ENCODE measurements at places on chromosomes 16 and 17. TPM values are rescaled to one million over a fixed set of nuclear protein-coding genes. Genes with fewer than 3 reads are reported as not detected.

DNA sequence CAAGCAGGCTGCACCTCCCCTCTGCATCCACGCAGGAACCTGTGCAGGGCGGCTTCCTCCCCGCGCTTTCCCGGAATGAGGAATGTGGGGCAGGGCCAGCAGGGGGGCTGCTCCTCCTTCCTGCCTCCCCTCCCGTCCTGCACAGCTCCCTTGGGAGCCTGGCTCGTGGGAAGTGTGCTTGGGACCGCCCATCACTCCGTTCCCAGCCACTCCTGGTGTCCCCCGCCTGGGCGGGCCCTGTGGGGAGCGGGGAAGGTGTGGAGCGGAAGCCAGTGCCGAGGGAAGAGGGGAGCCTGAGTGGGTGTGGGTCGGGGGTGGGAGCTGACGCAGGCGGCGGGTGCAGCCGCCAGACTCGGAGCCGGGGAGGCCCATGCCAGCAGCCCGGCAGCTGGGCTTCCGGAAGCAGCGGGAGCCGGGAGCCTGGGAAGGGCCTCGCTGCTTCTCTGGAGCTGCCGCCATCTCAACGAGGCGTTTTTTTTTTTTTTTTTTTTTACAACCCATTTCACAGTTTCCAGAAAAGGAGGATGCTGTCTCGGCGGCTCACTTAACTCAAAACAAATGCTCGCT lies 24.1 kb downstream of the BAHCC1 start:
- no peak for DNase-seq
- H3K4me3 ChIP-seq = no peak overlapping the region
- H3K27ac ChIP-seq = peak overlapping the region; percentile 67
- H3K4me1 ChIP-seq = no peaks in the 10 kb centered on the region
- H3K27me3 ChIP-seq = no peaks in the 10 kb centered on the region
- no peaks in the 10 kb centered on the region for H3K36me3 ChIP-seq

The DVL2 gene
- 24.5 TPM for total RNA-seq

DNA sequence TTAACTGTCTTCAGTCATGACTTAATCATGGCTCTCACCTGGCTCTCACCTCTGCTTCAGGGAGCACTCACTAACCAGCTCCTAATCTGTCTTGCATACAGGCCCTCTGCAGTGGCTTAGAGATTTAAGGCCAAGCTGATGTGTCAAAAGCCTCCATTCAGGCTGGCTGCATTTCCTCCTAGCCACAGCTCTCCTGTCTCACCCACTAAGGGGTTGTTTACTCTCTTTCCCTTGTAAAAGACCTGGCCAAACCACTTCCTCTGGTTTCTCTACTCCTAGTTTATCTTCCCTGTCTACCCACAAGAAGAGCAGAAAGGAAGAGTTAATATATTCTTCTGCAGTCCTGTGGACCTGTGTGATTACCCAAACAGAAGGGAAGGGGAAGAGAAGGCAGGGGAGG lies 9.3 kb upstream of the ASIC2 start:
- DNase-seq = no peak
- H3K27me3 ChIP-seq = no peaks in the 10 kb centered on the region
- no peaks in the 10 kb centered on the region for H3K4me1 ChIP-seq
- H3K27ac ChIP-seq = no peak overlapping the region
- H3K36me3 ChIP-seq = no peaks in the 10 kb centered on the region

The SCGB1C2 gene
- total RNA-seq = not detected

DNA sequence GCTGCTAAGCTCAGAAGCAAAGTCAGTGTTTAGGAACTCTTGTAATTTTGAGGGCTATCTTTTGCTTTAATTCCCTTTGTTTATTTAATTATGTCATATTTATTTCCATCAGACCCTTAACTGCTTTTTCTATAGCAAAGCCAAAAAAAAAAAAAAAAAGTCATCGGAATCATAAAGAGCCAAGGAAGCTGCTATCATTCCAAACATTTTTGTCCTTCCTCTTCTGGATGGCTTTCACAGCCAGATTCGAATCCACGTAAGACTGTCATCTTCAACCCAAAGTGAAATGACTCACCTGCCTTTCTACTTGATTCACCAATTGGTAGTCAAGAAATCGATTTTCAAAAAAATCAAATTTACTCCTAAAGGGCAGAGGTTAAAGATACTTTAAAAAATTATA lies 38.4 kb downstream of the WIPI1 start:
- H3K4me1 ChIP-seq = no peaks in the 10 kb centered on the region
- peaks cover 22% of the 10 kb centered on the region for H3K36me3 ChIP-seq
- H3K27me3 ChIP-seq = no peaks in the 10 kb centered on the region
- H3K4me3 ChIP-seq = no peak overlapping the region

The SALL1 gene
- 1.8 TPM for total RNA-seq

GRCh38 chr17:12348476-12348875 lies 317.2 kb upstream of the MYOCD start:
- no peaks in the 10 kb centered on the region for H3K4me1 ChIP-seq
- H3K4me3 ChIP-seq = no peak overlapping the region
- DNase-seq = no peak
- H3K27me3 ChIP-seq = no peaks in the 10 kb centered on the region
- no peaks in the 10 kb centered on the region for H3K36me3 ChIP-seq
- no peak overlapping the region for H3K27ac ChIP-seq

DNA sequence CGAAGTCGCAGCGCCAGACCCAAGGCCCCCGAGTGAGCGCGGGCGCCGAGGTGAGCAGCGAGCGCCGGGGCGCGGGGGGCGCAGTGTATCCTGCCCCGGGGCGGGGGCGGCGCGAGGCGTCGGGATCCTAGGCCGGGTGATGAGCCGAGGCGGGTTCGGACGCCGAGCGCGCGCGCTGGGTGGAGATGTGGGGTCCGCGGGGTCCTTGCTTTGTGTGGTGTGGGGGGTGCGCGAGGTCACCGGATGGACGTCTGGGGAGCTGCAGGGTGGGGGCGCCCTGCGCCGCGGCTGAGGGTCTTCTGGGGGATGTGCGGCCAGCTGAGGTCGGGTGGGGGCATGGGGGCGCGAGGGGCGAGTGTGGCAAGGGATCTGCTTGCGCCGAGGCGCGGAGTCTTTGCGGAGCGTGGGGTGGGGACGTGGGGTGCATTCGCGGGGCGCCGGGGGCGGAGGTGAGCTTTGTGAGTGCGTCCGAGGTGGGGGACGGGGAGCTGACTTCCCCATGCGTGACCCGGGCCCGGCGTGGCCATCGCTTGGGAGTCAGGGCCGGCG lies 560 bp downstream of the RAI1 start:
- H3K27ac ChIP-seq = peak overlapping the region; percentile 91
- H3K36me3 ChIP-seq = no peaks in the 10 kb centered on the region
- H3K4me3 ChIP-seq = peak overlapping the region; percentile 29
- peak; percentile 65 for DNase-seq
- no peaks in the 10 kb centered on the region for H3K27me3 ChIP-seq

GRCh38 chr16:85386467-85387170 lies 226.5 kb upstream of the GSE1 start:
- H3K4me1 ChIP-seq = peaks cover 8% of the 10 kb centered on the region
- no peak overlapping the region for H3K27ac ChIP-seq
- no peaks in the 10 kb centered on the region for H3K27me3 ChIP-seq
- DNase-seq = no peak

- H3K27ac ChIP-seq = peak overlapping the region; percentile 99
- DNase-seq = no peak
- H3K4me3 ChIP-seq = no peak overlapping the region
- peaks cover 14% of the 10 kb centered on the region for H3K4me1 ChIP-seq
Measured at GRCh38 chr16:87390641-87391323, 1.4 kb upstream of the MAP1LC3B start.

- H3K27ac ChIP-seq = no peak overlapping the region
- no peaks in the 10 kb centered on the region for H3K4me1 ChIP-seq
- no peaks in the 10 kb centered on the region for H3K36me3 ChIP-seq
- no peak overlapping the region for H3K4me3 ChIP-seq
- H3K27me3 ChIP-seq = no peaks in the 10 kb centered on the region
Measured at GRCh38 chr17:50192618-50193291, 8.7 kb downstream of the COL1A1 start.

- H3K27me3 ChIP-seq = no peaks in the 10 kb centered on the region
- H3K4me3 ChIP-seq = no peak overlapping the region
- no peaks in the 10 kb centered on the region for H3K36me3 ChIP-seq
- no peaks in the 10 kb centered on the region for H3K4me1 ChIP-seq
- H3K27ac ChIP-seq = no peak overlapping the region
Measured at GRCh38 chr16:46573008-46573833, 48.0 kb downstream of the SHCBP1 start.

DNA sequence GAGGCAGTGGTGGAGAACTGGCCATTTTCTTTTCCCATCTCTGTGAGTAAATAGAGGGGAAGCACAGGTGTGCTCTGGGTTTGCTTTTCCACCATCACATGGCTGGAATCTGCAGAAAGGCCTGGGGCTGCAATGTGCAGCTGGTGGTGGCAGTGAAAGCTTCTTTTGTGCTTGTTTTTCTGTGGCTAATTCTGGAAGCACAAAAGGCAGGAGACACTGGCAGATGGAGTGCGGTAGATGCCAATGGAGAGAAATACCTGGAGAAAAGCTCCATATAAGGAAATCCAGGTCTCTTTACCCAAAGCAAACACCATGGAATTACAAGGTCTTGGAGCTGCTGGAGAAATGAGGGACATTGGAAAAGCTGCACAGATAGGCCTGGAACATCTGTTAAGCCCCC lies 146.9 kb downstream of the HAPSTR1 start:
- no peak overlapping the region for H3K27ac ChIP-seq
- H3K4me3 ChIP-seq = no peak overlapping the region
- DNase-seq = no peak
- H3K36me3 ChIP-seq = no peaks in the 10 kb centered on the region
- peaks cover 3% of the 10 kb centered on the region for H3K4me1 ChIP-seq

- H3K4me3 ChIP-seq = no peak overlapping the region
- peak overlapping the region; percentile 80 for H3K27ac ChIP-seq
- H3K4me1 ChIP-seq = peaks cover 7% of the 10 kb centered on the region
- no peak for DNase-seq
- no peaks in the 10 kb centered on the region for H3K27me3 ChIP-seq
- no peaks in the 10 kb centered on the region for H3K36me3 ChIP-seq
Measured at GRCh38 chr17:66580956-66581391, 253.9 kb upstream of the CACNG5 start.

The NOB1 gene
- 10.1 TPM for total RNA-seq

DNA sequence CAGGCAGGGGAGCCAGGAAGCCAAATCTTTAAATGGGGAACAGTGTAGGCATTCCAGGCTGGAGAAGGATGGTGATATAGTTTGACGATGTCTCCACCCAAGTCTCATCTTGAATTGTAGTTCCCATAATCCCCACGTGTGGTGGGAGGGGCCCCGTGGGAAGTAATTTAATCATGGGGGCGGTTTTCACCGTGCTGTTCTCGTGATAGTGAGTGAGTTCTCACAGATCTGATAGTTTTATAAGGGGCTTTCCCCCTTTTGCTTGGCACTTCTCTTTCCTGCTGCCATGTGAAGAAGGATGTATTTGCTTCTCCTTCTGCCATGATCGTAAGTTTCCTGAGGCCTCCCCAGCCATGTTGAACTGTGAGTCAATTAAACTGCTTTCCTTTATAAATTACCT lies 28.8 kb downstream of the GINS3 start:
- H3K4me1 ChIP-seq = peaks cover 4% of the 10 kb centered on the region
- H3K4me3 ChIP-seq = no peak overlapping the region
- no peaks in the 10 kb centered on the region for H3K36me3 ChIP-seq
- no peak overlapping the region for H3K27ac ChIP-seq

- H3K27ac ChIP-seq = peak overlapping the region; percentile 29
- no peaks in the 10 kb centered on the region for H3K36me3 ChIP-seq
- no peak for DNase-seq
- H3K27me3 ChIP-seq = no peaks in the 10 kb centered on the region
- no peak overlapping the region for H3K4me3 ChIP-seq
Measured at GRCh38 chr16:51211148-51211547, 60.1 kb upstream of the SALL1 start.

GRCh38 chr17:29158488-29159275 lies 21.5 kb downstream of the MYO18A start:
- peak overlapping the region; percentile 85 for H3K27ac ChIP-seq
- no peaks in the 10 kb centered on the region for H3K27me3 ChIP-seq
- H3K36me3 ChIP-seq = no peaks in the 10 kb centered on the region
- no peak for DNase-seq
- peaks cover 94% of the 10 kb centered on the region for H3K4me1 ChIP-seq

The TNFRSF13B gene
- not detected for total RNA-seq

DNA sequence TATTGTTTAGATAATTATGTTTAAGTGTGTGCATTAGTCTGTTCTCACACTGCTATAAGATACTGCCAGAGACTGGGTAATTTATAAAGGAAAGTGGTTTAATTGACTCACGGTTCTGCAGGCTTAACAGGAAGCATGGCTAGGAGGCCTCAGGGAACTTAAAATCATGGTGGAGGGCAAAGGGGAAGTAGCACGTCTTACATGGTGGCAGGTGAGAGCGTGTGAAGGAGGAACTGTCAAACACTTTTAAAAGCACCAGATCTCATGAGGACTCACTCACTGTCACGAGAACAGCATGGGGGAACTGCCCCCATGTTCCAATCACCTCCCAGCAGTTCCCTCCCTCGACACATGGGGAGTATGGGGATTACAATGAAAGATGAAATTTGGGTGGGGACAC lies 203.5 kb upstream of the GOT2 start:
- no peaks in the 10 kb centered on the region for H3K36me3 ChIP-seq
- H3K4me3 ChIP-seq = no peak overlapping the region
- H3K27me3 ChIP-seq = no peaks in the 10 kb centered on the region

The CES1 gene
- 8.4 TPM for total RNA-seq

DNA sequence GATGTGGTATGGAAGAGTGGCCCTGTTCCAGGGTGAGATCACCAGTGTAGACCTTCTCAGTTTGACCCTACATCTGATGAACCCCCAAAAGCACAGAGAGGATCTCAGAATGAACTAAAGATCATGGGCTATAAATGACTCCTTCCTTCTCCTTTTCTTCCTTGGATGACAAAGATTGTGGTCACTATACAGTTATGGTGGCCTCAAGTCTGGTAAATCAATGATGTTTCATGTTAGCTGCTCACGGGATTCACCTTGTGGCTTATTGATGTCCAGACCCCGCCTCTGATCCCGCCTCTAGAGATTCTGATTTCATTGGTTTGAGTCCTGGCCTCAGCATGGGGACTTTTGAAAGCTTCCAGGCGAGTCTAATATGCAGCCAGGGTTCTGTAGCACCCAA lies 112.2 kb downstream of the PITPNC1 start:
- no peaks in the 10 kb centered on the region for H3K27me3 ChIP-seq
- H3K27ac ChIP-seq = no peak overlapping the region
- no peaks in the 10 kb centered on the region for H3K36me3 ChIP-seq
- no peak overlapping the region for H3K4me3 ChIP-seq
- no peak for DNase-seq

DNA sequence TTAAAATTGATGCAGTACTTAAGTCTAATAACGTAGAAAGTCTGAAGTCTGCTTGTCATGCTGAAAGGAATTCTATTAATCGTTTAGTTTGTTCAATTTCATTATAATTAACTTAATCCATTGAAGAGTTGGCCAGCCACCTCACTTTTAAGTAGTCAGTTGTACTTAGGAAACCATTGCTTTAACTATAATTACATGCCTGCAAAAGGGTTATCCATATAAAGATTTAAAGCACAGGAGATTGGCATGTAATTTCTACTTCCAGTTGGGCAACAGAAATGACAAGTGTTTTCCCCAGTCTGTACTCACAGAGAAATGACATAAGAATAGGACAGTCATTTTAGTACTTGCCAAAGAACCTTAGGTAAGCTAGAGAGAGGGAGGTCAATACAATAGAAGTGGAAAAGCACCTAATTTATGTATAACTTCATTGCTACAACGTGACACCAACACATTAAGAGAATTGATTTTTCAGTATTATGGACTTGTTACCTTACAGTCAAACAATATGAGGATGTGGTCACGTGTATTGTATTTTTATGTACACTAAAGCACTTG lies 3.7 kb upstream of the USP32 start:
- no peak overlapping the region for H3K27ac ChIP-seq
- no peaks in the 10 kb centered on the region for H3K36me3 ChIP-seq
- H3K27me3 ChIP-seq = no peaks in the 10 kb centered on the region
- H3K4me1 ChIP-seq = peaks cover 4% of the 10 kb centered on the region

The KRT23 gene
- 0.09 TPM for total RNA-seq

- no peak overlapping the region for H3K4me3 ChIP-seq
- no peaks in the 10 kb centered on the region for H3K27me3 ChIP-seq
- H3K4me1 ChIP-seq = no peaks in the 10 kb centered on the region
Measured at GRCh38 chr16:64094181-64094965, 1027.5 kb downstream of the CDH11 start.

The FOXF1 gene
- total RNA-seq = 0.56 TPM
